ENCODE measurements at places on chromosomes 1 and 21.

DNA sequence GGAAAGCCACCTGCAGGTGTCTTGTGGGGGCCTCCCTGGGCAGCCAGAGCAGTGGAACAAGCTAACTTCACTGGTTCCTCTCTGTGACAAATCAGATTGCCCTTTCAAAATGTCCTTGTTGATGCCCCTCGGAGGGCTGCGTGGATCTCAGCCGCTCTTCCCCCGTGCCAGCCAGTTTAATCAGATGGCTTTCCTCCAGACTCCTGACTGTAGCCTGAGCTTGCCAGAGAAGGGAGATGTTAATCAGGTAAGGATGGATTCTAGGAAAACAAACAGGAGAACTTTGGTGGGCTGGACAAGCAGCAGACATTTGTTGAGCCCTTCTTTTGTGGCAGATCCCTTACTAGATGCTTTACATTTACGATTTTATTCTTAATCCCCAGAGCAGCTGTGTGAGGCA is 88.2 kb downstream of the DMRTA2 start:
- DNase-seq, result no peak

DNA sequence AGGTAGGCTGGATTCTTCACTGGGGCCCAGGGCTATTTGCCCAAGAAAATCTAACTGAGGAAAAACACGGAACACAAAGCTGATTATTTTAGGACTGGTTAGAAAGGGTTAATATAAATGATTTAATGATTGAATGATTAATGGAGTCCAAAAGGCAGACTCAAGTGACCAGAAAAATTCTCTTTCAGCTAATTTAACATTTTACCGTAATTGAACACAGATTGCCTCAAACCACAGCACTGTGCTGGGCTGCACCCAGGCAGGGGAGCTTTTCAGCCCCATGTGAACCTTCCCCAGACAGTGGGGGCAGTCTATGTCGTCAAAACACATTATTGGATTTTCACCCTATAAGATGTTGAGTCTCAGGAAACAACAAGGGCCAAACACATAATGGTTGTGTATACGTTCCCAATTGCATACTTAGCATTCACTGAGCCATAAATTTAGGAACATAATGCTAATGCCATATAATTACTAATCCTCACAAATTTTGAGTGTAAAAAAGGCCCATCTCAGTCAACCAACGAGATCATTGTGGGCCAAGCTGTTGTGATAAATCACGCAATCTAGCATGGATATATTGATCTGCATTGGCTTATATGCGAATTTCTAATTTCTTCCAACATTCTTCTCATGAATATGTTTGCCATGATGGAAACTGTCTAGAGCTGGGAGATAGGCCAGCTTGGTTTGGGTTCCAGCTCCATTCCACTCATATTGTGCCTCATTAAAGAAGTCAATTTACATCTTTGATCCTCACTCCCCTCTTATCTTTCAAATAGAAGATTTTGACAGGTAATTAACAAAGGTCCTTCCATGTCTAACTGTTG is 27.7 kb downstream of the DSCAM start:
- DNase-seq, result peak; percentile 66

GRCh38 chr1:89724369-89725010 is 91.6 kb downstream of the LRRC8C start:
- no peak for DNase-seq

DNA sequence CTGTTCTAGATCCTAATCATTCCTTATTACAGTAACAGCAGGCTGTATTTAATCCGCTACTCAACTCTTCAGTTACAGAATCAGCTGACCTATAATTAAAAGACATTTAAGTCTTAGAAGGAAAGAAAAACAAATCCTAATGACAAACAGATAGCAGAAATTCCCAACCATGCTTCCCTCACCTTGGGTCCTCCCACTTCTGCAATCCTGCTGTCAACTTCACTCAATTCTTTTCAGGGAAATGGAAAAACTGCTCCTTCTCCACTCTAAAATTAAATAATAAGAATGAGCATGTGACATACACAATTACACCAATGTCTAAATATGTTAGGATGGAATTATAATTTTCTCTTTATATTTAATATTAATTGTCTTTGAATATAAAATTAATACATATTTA is 182.6 kb upstream of the LYPLAL1 start:
- no peak for DNase-seq

DNA sequence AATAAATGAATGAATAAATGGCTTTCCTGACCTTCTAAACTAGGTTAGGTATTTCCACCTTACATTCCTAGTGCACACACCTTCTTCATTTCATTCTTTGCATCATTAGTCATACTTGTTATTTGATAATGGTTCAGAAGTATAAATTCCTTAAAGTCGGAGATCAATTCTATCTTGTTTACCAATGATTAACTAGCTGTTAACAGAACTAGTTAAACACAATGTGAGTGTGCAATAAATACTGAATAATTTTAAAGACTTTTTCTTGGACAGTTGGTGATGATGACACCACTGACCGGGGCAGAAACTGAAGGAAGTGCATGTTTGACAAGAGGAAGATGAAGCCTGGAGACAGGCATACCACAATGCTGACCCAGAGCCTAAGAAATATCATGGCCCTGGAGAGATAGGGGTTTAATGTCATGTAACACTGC is 207.1 kb upstream of the DEPDC1 start:
- no peak for DNase-seq

DNA sequence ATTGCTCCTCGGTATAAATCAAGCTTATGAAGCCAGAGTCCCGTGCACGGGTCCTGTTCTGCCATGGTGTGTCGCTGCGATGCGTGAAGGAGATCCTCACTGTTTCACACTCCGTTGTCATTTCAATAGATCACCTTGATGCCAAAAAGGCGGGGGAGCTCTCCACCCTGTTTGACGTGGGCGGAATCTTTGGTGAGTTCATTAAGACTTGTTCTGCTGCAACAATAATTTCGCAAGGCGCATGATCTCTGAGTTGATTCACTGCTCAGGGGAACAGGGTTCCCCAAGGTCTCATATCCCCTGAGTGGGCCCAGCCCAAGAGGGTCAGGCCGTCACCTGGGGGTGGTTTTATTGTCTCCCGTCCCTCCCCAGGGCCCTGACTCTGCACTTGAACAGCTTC is 50.0 kb downstream of the SLC37A1 start:
- no peak for DNase-seq

GRCh38 chr1:20717452-20718342 is at the start of gene KIF17:
KIF17 (minus strand) TSS chr1:20718007; CDS start chr1:20717706, 301 bp downstream.
- DNase-seq, result no peak

DNA sequence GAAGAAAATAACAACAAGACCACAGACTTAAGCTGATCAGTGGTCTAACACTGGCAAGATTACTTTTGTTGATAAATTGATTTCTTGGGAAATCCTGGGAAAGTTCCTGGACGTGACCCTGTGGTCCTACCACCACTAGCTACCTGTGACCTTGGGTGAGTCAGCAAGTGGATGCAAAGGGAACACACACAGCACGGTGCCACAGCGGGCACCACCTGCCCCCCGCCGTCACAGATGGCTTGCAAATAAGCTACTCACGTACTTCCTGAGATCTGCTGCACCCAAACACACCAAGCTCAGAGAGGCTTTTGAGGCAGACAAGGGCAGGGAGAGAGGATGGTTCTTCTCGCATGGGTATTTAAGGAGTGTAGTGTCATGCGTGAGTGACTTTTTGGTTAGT is 12.7 kb downstream of the CFAP298 start:
- DNase-seq, result no peak

DNA sequence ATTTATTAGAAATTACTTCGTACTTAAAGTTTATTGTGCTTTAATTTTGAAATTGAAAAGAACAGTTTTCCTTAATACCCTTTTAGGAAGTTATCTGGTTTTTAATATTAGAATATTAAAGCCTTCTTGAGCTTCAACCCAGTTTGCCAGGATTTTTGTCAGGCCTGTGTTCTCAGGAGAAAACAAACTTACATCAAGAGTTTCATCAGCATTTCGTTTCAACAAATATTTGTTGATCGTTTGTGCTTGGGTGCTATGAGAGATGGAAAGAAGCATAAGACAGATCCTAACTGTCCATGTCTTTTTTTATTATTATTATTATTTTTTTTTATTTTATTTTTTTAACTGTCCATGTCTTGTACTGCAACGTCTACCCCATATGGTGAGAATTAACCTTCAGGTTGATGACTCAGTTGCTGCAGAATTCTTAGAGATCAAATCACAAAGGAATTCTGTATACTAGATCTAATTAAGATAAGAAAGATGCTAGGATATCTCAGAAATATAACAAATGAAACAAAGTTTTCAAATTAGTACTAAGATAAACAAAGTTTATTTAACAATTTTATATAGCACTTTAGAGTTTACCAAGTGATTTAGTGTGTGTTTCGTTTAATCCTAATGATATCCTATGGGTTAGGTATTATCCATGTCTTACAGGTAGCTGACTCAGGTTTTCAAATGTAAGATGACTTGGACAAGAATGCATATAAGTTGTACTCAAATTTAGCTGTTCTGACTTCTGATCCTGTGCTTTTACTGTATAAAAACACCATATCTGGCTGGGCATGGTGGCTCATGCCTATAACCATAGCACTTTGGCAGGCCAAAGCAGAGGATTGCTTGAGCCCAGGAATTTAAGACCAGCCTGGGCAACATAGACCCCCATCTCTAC is 14.3 kb downstream of the FBXO28 start:
- peak; percentile 40 for DNase-seq

- no peak for DNase-seq
These were observed 35.0 kb downstream of the C21orf91 start for GRCh38 chr21:17784180-17784598.

DNA sequence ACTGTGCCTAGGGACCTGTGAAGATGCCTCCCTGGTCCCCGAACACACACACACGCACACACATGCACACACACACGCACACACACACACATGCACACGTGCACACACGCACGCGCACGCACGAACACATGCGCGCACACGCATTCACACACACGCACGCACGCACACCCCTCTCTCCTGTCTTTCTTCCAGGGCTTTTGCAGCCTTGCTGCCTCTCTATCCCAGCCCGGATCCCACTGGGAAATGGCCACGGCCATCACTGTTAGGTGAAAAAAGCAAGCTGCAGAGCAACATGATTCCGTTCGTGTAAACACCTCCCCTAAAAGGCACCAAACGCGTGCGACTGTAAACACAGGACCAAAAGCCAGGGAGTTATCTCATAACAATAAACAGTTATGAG is 39.7 kb downstream of the NKAIN1 start:
- DNase-seq, result no peak

GRCh38 chr1:171712341-171712740 is 29.5 kb downstream of the VAMP4 start:
- no peak for DNase-seq

DNA sequence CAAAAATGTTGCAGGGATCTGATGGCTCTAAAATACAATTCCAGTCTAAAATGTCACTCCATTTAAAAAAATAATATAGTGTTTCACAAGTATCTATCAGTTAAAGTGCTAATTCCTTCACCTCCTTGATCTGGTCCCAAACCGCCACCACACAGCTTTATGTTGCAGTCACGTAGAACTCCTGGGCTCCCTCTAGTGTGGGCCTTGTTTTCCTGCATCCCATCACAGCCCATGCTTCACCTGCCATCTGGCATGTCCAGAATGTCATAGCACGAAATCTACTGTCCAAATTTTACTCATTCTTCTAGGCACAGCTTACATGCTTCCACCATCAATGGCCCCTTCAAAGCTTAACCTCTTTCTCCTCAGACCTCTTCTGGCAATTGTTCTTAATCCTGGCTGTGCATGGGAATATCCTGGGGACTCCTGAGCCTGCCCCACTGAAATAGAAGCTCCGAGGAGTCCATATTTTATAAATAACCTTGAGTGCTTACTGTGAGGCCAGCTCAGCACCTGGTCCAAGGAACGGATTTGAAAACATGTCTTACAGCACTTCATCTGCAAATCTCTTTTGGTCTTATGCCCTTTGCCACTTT is 15.5 kb downstream of the FYB2 start:
- no peak for DNase-seq

GRCh38 chr1:94863297-94863911 is 43.2 kb downstream of the SLC44A3 start:
- DNase-seq, result peak; percentile 54

DNA sequence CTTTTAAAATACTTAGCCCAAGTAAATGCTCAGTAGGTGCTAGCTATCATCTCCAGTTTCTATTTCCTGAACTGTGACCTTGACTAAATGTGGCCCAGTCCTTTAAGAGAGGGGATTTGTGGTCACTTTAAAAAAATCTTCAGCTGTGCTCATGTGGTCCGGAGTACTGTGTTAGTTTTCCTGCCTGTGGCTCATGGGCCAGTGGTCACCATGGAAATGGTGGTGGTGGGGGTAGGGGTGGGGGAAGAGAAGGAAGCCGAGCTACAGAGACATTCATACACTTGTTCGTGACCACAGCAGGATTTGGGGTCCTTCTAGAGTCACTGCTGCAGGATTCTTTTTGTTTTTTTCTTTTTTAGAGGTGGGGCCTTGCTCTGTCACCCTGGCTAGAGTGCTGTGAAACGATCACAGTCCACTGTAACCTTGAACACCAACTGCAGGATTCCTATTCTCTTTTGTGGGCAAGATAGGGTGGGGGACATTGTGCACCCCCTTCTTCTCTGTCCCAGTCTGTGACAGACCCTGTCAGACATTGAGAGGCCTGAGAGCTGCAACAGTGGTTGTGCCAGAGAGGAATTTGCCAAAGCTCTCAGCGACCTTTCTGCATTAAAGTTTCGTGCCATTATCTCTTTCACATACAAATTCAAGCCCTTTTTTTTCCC is 25.8 kb downstream of the KIF26B start:
- DNase-seq, result no peak

GRCh38 chr1:235767795-235768194 is 98.9 kb downstream of the LYST start:
- DNase-seq, result no peak

- no peak for DNase-seq
These were observed 1.6 kb upstream of the GREM2 start for GRCh38 chr1:240613356-240614142.

DNA sequence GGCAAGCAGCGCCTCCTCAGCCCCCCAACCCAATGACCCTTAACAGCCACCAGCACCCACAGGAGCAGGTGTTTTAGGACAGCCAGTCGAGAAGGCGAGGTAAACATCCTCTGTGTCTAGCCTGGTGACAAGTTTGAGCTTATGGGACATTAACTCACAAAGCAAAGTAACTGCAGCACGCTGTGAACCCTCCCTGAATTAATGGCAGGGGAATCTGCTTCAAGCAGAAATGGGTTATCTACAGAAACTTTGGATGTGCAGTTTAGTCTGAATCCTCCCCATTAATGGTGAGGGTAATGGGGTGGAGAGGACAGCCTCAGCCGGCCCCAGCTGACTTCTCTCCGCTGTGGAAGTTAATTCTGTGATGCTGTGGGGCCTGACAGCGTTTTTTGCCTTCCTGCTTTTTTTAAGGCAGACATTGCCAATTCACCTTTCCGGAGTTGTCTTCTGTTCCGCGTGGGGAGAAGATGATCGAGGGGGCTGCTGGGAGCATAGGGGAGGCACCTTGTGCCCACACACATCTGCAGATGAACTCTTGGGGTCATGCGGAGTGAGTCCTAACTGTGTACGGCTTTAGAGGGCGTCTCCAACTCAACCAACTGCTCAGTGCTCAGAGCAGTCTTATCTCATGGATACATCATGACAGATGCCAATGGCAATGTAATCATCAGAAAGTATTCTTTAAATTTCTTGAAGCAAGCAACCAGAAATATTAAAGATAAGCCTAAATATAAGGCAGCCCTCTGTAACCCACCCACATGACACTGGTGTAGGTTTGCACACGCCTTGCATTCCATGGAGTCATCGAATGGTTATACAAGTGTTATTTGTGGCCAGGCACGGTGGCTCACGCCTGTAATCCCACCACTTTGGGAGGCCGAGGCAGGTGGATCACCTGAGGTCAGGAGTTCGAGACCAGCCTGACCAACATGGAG is 41.0 kb downstream of the POFUT2 start:
- no peak for DNase-seq

- DNase-seq, result no peak
These were observed 190.9 kb downstream of the GIPC2 start for GRCh38 chr1:78236716-78237115.

All from fibroblast of skin of left biceps (primary cell).